ENCODE measurements at places on chromosomes 2 and 18.

- peak; percentile 60 for DNase-seq
Observed at GRCh38 chr18:8957731-8958130, 144.8 kb upstream of the NDUFV2 start.

GRCh38 chr2:85390941-85391669, 19.1 kb downstream of the CAPG start:
- peak; percentile 62 for DNase-seq

GRCh38 chr2:39913648-39914461, 134.8 kb upstream of the THUMPD2 start:
- DNase-seq = peak; percentile 51

- DNase-seq = no peak
Observed at GRCh38 chr2:218028562-218029348, 26.0 kb upstream of the TNS1 start.

DNA sequence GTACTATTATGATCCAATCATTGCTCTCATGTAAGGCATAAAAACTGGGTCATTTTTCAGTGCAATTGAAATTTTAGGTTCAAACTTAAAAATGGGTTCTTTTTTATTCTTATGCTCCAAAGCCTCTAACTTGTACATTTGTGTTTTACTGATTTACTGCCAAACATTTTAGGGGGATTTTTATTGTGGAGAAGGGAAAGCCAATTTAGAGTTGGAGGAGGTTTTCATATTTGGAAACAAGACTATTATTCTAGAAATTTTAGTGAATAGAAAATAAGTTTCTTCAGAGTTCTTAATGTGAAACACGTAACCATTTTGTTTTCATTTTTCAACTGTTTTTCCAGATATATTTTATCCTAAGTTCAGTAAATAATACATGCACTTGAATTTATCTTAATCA, 138.6 kb downstream of the DOCK10 start:
- DNase-seq = no peak

- no peak for DNase-seq
Observed at GRCh38 chr18:76522122-76522503, 27.1 kb upstream of the ZNF516 start.

DNA sequence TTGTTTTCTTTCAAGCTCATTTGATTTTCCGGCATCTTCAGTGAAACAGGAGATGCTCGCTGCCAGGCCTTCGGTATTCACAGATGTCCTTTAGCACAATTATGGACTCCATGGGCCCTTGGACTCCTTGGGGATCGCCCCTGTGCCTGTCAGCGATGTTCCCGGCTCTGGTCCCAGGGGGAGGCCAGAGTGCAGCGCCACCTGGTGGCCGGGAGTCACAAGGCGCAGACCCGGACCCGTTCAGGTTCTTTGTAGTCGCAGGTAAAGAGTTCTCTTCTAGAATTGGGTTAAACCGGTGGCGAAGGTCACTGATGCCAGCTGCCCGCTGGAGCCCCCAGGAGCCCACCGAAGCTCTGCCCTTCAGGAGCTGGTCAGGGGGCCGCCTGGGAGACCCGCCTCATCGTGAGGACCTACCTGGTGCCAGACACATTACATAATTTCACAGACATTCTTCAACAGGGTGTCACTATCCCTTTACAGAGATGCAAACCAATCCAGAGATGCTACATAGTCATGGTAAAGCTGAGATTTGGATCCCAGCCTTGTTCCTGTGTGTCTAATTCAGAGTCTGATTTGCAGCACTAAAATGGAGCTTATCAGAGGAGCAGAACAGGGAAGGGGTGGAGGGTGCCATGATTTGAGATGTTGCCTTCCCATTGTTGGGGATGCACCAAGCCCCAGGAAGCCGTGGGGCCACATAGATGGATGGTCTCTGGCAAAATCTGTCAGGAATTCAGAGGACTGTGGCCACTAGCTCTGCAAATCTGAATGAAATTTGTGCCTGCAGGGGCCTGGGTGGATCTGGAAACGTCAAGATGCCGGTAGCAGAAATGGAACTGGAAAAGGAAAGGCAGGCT, 6.0 kb upstream of the INPP5D start:
- peak; percentile 24 for DNase-seq

GRCh38 chr18:43596105-43596712, 318.9 kb upstream of the SYT4 start:
- DNase-seq = no peak

DNA sequence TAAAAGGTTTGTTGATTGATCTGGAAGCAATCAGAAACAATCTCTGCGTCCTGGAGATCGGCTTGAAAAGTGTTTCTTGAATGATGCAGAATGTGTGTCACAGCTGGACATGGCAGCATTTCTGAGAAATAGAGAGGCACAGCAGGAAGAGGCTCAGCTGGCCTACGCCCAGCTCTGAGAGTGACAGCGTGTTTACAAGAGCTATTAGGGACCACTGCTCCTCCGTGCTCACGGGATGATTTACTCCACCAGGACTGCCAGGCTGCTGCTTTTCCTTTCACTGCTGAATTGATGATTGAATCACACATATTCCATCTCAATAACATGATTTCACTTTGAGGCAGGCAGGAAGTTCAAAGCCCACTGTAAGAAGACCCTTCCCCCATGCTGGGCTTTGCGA, 62.8 kb downstream of the GALNT14 start:
- DNase-seq = no peak

- no peak for DNase-seq
Observed at GRCh38 chr2:36734304-36734703, 37.8 kb downstream of the VIT start.

GRCh38 chr2:163551616-163552373, 184.0 kb downstream of the FIGN start:
- DNase-seq = no peak

GRCh38 chr18:10370716-10371115, 83.7 kb upstream of the APCDD1 start:
- no peak for DNase-seq

DNA sequence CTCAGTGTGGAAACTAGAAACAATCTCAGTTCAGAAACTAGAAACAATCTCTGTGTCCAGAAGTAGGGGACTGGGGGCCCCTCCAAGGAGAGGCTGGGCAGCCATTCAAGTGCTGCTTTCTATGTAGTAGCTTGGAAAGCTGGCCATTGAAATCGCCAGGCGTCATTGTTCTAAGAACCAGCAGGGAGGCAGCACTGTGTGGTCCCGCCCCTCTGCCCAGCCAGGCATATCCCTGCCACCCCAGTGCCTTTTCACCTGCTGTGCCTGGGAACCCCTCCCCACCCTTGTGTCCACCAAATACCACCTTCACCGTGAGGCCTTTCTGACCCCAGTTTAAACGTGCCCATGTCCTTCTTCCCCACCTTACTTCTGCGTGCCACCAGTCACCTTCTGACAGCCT, 221.6 kb downstream of the GBX2 start:
- DNase-seq = no peak

DNA sequence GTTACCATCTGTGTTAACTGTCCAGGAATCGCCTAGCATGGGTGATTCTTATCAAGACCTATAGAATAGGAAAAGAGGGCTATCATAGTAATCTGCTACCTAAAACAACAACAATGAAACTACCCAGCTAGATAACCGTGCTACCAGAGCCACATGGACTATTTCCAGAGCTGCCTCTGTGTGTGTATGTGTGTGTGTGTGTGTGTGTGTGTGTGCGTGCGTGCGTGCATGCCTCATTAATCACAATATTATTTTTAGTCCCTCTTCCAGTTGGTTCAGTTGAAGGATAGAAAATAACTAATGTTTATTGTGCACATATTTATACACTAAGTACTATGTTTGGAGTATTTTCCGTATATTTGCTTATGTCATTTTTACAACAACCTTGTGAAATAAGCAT, 201.1 kb downstream of the SP3 start:
- DNase-seq = no peak

DNA sequence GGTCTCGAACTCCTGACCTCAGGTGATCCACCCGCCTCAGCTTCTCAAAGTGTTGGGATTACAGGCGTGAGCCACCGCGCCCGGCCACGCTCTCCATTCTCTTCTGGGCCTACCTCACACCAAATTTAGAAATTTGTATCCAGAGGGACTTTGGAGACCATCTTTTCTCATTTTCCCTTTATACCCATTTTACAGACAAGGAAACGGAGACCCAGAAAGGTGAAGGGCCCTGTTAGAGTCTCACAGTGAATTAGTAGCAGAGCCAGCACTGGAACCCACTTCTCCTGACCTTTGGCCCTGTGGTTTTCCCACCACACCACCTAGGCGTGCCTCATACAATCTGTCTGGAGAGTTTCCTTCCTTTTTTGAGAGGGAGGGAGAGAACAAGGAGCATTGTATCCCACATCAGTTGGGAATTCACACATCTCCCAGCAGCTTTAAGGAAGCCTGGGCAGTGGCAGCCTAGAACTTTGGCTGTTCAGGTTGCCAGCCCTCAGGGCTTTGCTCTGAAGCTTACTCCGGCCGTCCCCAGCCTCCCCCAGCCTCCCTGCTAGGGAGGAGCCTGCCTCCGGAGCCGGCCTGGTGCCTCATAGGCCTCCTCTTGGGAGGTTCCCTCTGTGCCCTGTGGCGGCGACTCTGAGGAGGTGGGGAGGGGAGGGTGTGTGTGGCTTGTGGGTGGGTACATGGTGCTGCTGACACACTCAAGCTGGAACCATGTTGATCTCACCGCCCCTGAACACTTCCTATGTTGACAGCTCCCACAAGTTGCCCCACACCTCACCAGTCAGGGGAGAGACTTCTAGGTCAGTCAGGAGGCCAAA, 13.8 kb downstream of the FOSL2 start:
- no peak for DNase-seq

GRCh38 chr2:37623971-37624900, 47.2 kb downstream of the CDC42EP3 start:
- no peak for DNase-seq

DNA sequence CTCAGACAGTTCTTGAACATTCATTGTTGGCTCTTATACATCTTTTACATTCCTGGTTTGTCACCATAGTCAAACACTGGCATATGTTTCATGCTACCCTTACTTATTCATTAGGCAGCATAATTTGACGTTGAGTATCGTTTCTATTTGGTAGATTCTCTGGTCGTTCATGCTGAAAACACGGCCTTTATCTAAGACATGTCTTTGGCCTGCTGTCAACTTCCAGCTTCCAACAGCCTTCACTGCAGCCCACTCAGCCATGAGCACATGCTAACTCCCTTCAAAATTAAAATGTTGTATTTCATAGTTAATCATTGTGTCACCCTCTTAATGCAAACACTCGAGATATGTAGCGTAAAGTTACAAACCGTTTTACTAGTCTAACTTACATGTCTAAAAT, 493.0 kb upstream of the NRP2 start:
- DNase-seq = no peak

DNA sequence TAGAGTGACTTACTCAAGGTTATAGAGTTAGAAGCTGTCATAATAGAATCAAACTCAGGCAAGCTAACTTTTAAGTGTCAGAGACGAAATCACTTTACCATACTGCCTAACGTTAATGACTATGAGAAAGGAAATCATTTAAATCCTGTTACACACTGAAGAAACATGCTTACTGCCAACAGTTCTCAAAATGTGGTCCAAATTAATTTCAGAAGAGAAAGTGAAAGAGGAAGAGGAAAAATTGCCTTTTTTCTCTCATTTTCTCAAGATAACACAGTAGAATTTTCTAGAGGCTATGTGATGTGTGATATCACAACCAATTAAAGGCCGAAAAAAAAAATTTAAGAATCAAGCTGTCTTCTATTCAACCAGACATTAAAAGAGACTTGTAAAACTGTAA, 1362.7 kb upstream of the CHAC2 start:
- no peak for DNase-seq

DNA sequence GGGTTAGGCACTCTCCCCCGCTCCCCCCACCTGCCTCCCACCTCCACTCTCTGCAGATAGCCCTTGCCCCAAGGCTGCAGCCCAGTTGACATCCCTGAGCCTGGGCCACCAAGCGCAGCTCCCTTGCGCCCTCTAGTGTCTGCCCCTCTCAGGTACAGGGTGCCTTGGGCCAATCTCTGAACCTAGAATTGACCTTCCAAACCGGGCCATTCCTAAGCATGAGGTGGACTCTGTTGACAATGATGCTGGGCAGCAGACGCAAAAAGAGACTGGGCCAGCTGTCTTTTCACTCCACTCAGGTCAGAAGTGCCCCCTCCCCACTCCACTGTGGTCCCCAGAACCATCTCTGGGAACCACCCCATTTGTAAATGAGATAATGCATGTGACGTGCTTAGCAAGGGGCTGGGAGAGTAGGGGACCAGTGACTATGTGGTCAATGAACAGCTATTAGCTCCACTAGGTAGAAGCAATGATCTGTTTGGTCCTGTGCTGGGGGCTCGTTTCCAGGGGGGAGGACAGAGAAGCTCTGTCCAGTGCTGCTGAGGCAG, 43.3 kb upstream of the PLB1 start:
- DNase-seq = peak; percentile 58

DNA sequence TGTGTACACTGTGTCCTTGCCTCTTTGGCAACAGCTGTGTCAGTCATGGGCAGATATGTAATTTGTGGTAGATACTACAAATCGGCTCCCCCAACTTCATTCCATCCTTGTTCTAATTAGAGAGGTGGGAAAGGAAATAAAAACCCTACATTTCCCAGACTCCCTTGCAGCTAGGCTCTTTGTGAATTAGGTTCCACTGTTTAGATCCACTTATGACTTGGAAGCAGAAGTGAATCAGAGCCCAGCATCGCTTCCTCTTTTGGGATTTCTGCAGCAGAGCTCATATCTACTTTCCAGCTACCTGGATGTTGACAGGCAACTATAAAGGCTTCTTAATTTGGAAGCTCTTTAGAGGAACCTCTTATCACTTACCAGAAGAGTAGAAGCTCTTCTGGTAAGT, 34.1 kb upstream of the NARS1 start:
- no peak for DNase-seq

DNA sequence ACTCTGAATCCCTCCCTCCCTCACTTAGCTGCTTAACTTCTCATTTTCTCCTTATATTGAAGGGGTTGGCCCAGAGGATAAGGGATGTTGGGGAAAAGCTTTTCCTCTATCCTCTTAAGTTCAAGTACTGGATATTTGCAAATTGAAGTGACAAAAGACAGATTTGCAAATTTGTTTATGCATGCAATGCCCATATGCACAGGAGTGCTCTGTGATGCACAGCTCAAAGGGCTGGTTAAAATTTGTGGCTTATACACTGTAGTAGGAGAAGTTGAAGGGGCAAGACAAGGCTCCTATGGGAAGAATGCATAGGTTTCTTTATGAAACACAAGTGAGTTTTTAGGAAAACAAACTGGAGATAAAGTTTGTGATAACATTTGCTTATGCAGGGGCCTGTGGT, 8.4 kb upstream of the MSH6 start:
- DNase-seq = no peak
